Activated CD8-positive, alpha-beta T cell treated with anti-CD3 and anti-CD28 coated beads for 36 hours (primary cell): ENCODE measurements at places on chromosomes 5 and 9. TPM values are rescaled to one million over a fixed set of nuclear protein-coding genes. Genes with fewer than 3 reads are reported as not detected.

GRCh38 chr9:133463864-133464615 is 4.3 kb downstream of the CACFD1 start:
- DNase-seq = no peak

The ELOVL7 gene
- total RNA-seq = not detected

DNA sequence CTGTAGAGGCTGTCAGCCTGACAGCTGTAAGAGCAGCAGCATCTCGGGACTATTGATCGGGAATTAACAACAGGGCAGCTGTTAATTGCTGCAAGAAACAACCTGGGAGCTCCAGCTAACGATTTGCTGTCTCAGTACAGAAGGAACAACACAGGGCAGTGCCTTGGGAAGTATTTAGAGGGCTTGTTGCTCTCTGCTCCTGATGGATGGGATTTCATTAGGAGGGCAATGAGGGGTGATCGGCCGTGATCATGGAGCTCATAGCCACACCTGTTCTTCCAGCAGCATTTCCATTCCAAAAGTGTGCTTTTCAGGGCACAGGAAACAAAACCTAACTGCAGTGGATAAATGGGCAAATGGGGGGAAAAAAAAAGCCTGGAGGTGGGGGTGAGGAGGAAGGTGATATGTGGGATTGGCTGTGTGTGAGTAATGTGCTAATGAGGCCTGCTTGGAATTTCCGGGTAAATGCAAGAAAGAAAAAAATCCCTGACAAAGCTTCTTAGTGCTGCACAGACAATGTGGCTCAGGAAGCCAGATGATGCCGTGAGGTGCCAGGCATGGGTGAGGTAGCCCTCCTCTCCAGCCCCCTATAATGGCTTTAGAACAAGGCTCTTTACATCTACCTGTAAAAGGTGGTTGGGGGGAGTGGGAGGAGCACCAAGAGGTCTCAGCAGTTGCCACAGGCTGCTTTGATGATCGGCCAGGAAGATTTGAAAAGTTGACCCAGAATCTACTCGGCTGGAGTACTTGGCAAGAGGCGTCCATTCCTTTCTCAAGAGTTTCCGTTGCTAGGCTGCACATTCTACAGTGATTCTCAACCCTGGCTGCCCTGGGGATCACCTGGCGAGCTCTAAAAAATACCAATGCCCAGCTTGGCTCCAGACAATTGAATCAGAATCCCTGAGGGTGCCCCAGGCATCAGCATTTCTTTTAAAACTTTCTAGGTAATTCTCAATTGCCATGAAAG is 139.5 kb upstream of the KLF9 start:
- DNase-seq = no peak

The SREK1 gene
- total RNA-seq = 53.9 TPM

GRCh38 chr5:39599721-39600431 is 175.1 kb upstream of the DAB2 start:
- no peak for DNase-seq

- DNase-seq = no peak
These were observed 281.7 kb downstream of the TMEM38B start for GRCh38 chr9:105975886-105976645.

The GPR150 gene
- 0.45 TPM for total RNA-seq

- DNase-seq = peak; percentile 76
These were observed 26.2 kb downstream of the IRF1 start for GRCh38 chr5:132464156-132464939.

The PCDHGC5 gene
- total RNA-seq = not detected

- peak; percentile 92 for DNase-seq
These were observed 89.2 kb upstream of the PRLR start for GRCh38 chr5:35319333-35320002.

The ARL10 gene
- 15.6 TPM for total RNA-seq

The ZDHHC11B gene
- not detected for total RNA-seq

DNA sequence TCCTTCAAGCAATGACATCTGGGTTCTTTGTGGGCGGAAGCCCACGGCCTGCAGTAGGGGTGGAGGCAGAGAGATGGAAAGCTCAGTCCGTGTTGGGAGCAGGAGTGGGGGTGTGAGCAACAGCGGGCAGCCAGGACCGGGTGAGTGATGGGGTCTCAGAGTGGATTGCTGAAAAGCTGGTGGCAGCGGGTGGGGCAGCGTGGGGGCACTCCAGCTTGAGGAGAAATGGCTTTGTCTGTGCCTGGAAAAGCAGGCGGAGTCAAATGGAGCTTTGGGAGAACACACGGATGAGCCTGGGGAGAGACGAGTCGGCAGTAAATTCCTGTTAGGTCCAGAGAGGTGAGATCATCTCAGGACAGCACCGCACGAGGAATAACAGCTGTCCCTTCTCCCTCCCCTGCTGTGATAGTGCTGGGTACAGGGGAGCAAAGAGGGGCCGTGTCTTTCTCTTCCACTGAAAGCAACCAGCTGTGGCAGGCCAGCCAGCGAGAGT is 42.1 kb downstream of the CACNA1B start:
- DNase-seq = no peak

DNA sequence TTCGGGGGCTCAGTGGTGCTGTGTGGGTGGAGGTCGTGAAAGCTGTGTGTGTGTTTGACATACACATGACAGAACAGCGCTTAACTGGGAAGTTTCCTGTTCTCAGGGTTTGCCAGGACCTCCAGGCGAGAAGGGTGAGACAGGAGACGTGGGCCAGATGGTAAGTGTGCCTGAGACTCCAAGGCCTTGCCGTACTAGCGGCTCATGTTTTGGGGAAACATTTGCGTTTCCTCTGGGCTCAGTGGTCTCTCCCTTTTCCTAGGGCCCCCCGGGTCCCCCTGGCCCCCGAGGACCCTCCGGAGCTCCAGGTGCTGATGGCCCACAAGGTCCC is 68.3 kb upstream of the FCN2 start:
- no peak for DNase-seq

- DNase-seq = no peak
These were observed 101.6 kb upstream of the PCA3 start for GRCh38 chr9:76662476-76663281.

The PCDHA7 gene
- total RNA-seq = not detected

GRCh38 chr5:92836855-92837755 is 743.9 kb downstream of the NR2F1-AS1 start:
- no peak for DNase-seq

The DOCK2 gene
- total RNA-seq = 180 TPM

DNA sequence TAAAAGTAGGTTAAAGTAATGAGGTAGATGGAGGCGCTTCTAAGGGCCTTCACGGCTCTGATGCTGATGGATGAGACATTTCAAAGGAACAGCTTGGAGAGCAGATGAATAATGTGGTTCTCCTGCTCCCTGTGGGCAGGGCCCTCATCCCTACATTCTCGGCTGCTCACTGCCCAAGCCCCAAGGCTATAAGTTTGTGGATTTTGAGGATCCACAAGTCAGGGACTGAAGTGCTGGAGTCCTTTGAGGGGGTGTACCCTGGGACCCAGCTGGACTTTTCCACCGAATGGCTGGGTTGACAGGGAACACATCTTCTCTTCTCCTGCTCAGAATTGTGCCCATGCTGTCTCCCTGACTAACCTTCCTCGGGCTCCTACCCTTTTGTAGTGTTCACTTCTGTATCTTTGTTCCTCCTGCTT is 21.4 kb upstream of the CXCL14 start:
- DNase-seq = no peak

DNA sequence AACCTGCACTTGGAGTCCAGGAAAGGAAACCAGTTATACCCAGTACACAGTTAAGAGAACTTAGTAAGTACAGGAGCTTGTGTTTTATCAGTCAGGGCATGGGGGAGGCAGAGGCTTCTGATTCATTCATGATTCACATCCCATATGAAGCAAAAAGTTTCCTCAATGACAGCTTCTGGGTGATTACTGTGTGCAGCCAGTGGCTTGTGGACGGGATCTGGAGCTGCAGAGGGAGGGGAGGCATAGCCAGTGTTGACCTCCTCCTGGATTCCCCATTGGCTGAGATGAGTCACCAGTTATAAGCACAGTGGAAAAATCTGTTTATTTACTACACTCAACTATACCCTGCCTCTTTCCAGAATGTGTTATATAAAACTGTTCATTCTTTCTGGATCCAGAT is 17.7 kb downstream of the IL31RA start:
- peak; percentile 73 for DNase-seq

The DAB2 gene
- total RNA-seq = not detected

GRCh38 chr9:573691-574410 is 267.6 kb upstream of the DMRT1 start:
- no peak for DNase-seq

The LCN12 gene
- total RNA-seq = 1.3 TPM

- DNase-seq = peak; percentile 46
These were observed 1111.8 kb downstream of the TAF11L14 start for GRCh38 chr5:18745988-18746615.

GRCh38 chr9:126581893-126582292 is 31.8 kb upstream of the LMX1B start:
- no peak for DNase-seq

GRCh38 chr5:15592728-15593127 is 92.7 kb downstream of the FBXL7 start:
- no peak for DNase-seq
